ENCODE measurements at places on chromosomes 16 and 17.

GRCh38 chr16:77295896-77296295, 96.7 kb downstream of the SYCE1L start:
- DNase-seq: no peak

DNA sequence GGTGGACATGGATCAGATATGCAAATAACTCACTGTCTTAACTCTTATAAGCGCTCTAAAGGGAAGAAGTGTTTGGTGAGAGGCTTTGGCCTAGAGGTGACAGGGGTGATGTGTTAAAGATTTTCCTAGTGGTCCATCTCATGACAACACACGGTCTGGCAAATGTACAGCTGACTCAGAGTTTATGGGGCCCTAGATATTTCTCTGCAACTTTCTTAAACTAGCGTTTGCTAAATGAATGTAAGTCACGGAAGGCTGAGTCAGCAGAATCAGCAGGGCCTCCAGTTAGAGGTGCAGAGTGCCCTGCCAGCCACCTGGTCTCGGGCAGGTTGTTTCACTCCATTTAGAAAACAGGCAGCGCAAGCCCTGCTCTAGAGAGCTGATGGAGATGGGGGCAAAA, 40.1 kb downstream of the CLEC16A start:
- no peak for DNase-seq

- DNase-seq: no peak
Measured at GRCh38 chr17:81794509-81794908, 9.4 kb upstream of the GCGR start.

GRCh38 chr17:1565877-1566276, 3.3 kb upstream of the PITPNA start:
- DNase-seq: no peak

DNA sequence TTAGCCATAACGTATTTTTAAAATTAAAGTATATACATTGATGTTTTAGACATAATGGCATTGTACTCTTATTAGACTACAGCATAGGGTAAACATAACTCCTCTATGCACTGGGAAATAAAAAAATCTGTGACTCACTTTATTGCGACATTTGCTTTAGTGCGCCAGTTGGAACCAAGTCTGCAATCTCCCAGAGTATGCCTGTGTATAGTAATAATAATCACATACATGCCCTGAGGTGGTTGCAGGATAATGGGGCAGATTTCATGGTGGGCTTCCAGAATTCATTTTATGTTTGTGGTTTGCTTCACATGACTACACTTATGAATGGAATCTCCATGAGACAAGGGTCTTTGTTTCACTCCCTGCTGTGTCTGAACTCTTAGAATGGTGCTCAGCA, 66.9 kb upstream of the N4BP1 start:
- DNase-seq: peak; percentile 48

DNA sequence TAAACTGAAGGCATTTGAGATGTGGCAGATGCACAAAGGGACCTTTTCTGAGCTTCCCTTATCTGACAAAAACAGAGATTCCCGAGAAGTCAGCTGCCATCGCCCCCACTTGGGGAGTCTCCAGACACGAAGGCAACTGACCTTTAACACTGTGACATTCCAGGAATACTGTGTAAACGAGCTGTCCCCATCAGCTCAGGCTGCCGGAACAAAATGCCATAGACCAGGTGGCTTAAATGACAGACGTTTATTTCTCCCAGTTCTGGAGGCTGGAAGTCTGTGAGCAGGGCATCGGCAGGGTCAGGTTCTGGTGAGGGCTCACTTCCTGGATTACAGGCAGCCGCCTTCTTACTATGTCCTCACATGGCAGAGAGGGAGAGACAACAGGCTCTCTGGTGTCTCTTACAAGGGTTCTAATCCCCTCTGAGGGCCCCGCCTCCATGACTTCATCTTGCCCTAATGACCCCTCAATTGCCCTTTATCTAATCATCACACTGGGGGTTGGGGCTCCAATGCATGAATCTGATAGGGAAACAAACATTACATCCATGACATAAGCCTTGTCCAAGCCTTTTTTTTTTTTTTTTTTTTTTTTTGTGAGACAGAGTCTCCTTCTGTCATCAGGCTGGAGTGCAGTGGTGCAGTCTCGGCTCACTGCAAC, 178.5 kb upstream of the RPL38 start:
- no peak for DNase-seq

DNA sequence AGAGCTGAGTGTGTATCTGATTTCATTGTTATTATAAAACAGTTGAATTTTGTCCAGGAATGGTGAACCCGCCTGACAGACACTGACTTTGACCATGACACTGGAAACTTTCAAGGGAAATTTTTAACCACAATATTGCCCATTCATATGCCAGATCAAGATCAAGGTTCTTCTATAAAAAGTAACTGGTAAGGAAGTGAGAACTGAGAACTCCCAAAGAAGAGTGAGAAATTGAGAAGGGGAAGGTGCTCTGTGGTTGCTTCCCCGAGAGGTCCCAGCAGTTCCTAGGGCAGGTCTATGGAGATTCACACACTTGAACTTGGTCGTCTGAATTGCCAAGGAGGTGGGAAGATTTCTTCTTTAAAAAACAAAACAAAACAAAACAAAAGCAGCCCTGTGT, 27.3 kb downstream of the SLC6A4 start:
- no peak for DNase-seq

GRCh38 chr17:58176200-58176599, 9.4 kb downstream of the OR4D2 start:
- DNase-seq: no peak
